ENCODE measurements at places on chromosomes 4 and X.
A peak's percentile ranks its signal among the peaks of the same experiment; 100 is the strongest.

GRCh38 chrX:24305905-24306304 is 8.0 kb downstream of the SUPT20HL2 start:
- no peak for DNase-seq

GRCh38 chr4:38985410-38986100 is 46.7 kb downstream of the TMEM156 start:
- peak; percentile 31 for DNase-seq

- no peak for DNase-seq
Measured at GRCh38 chr4:86910820-86911684, 18.8 kb upstream of the C4orf36 start.

DNA sequence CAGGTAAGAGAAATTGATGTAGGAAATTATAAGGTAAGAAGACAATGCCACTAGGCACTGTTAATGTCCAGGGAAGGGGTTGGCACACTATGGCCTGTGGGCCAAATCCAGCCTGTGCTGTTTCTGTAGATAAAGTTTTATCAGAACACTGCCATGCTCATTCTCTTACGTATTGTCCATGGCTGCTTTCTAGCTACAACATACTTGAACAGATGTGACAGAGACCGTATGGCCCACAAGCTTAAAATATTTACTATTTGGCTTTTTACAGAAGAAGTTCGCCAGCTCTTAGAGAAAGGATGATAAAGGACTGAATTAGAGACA is 168.0 kb downstream of the CDS1 start:
- DNase-seq: no peak

DNA sequence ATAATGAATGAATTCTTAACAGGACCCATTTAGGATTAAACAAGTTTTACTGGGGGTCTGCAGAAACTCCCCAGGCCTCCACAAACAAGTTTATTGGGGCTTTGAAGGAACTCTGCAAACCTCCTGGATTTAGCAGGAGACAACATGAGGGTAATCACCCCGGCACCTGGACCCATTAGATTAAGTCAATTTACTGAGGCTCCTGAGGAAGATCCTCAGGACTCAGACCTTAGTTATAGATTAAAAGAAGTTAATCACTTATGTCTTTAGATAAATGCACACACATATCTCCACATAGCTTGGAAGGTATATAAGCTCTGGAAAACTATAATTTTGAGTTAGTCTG is 29.4 kb downstream of the XG start:
- DNase-seq: no peak

DNA sequence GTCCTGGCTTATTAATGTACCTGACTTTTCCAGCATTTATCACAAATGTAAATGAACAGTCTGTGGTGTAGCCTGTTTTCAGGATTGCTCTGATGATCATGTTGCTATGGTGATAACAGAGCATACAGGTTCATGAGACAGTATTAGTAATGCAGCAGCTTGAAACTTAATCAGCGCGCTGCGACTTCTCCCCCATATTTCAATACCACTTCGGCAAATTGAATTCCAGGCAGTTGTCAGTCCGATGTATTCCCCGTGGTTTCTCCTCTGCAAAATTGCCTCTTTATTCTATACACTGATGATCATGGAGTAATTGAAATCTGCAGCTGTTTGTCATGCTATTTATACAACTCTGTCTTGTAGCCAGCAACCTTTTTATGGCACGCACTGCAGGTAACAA is 239.3 kb downstream of the C4orf33 start:
- DNase-seq: no peak

- no peak for DNase-seq
Measured at GRCh38 chr4:179372746-179373145, 1930.5 kb upstream of the AGA start.

- DNase-seq: no peak
Measured at GRCh38 chrX:80766916-80767315, 42.8 kb downstream of the BRWD3 start.

DNA sequence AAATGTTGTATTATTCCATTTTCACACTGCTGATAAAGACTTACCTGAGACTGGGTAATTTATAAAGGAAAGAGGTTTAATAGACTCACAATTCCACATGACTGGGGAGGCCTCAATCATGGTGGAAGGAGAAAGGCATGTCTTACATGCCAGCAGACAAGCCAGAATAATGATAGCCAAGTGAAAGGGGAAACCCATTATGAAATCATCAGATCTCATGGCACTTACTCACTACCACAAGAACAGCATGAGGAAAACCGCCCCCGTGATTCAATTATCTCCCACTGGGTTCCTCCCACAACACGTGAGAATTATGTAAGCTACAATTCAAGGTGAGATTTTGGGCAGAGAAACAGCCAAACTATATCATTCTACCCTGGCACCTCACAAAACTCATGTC is 2535.1 kb downstream of the ARAP2 start:
- peak; percentile 77 for DNase-seq

DNA sequence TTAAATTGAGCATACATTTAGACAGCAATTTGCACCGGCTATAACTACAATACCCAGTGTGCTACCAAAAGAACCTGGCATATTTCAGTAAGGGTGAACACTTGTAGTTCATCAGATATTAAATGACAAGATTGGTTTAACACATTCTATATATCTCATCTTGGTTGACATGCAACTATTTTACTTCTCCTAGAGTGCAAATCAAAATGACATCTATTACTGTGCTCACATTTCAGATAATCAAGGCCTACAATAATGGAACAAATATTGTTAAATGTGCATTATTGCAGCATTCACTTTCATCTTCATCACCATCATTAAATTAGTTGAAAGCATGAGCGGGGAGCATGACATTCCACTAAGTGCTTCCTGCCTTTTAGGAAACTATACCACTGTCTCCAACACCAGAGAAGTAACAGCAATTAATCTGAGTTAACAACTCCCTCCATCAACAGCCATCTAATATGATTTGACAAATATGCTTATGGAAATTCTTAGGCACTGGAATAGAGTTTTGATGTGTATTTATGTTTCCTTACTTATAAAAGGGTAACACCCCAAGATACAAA is 209.8 kb upstream of the SLIT2 start:
- DNase-seq: no peak

GRCh38 chr4:81921751-81922159 is 450.0 kb upstream of the RASGEF1B start:
- DNase-seq: no peak

GRCh38 chr4:1799387-1800375 is 6.6 kb downstream of the FGFR3 start:
- DNase-seq: no peak

DNA sequence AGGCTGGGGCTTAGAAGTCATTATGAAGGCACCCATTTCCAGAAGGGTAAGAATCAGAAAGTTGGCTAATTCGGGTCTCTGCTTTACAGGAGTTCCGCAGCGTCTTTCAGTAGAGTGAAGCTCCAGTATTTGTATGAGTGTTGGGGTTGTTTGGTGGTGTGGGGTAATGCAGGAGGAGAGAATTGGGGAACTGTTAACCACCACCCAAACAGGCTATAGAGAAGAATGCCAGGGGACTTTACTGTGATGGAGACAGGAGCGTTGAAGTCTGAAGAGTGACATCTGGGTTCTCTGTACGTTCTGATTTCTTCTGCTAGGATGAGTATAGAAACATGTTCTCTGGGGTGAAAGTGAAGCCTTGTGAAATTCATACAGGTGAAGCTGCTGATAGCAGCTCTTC is 96.3 kb downstream of the TBL1X start:
- no peak for DNase-seq

DNA sequence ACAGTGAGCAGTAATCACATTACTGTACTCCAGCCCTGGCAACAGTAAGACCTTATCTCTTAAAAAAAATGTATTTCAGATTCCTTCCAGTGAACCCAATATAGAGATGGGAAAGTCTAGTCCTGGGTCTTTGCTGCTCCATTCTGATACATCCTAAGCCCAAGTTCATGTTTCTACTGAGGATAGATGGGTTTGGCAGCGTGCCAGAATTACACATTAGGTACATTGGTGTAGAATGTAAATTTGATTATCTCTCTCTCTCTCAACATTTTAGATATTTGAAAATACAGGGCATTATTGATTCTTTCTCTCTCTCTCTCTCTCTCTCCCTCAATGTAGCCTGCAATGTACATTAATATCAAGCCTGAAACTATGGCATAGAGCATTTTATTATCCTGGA is 43.5 kb upstream of the ZNF330 start:
- no peak for DNase-seq
